Calu3 (cell line): ENCODE measurements at places on chromosomes 16 and 17.

DNA sequence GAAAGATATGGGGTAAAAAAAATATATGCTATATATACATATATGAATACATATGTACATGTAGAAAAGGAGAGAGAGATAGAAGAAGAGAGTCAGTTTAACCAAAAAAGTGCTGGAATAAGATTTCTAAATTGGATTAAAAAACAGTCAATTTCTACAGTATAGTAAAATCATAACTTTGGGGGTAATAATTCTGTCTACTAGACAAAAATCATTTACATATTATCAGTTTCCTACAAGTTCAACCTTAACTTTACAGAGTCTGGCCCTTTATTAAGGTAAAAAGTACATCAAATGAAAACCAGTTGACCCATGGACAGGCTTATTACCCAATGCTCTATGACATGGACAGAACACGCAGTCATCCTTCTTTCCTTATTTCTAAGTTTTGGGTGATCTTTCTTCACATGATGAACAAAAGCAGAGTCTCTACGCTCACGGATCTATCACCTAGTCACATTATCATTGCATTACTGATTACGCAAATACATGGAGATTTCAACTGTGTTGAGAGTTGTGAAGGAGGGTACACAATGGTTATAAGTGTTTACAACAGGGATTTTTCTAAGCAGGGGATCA, 63.9 kb upstream of the SMIM36 start:
- no peak for DNase-seq

DNA sequence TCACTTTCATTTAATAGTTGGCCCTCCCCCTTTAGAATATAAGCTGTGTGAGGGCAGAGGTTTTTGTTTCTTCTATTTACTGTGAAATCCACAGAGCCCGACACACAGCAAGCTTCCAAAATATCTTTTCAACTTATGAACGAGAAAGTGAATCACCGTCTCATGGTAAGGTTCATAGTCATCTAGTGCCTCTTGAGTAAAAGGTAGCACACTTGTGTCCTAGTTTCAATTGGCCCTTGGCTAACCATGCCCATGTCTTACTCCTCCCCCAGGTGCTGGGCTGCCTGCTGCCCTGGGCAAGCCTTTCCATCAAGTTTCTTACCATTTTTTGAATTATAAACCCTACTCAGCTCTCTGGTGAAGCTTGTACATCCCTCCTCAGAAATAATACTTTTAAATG, 12.4 kb upstream of the GP2 start:
- DNase-seq = no peak

GRCh38 chr16:47574091-47575054, 113.2 kb downstream of the PHKB start:
- peak; percentile 12 for DNase-seq

DNA sequence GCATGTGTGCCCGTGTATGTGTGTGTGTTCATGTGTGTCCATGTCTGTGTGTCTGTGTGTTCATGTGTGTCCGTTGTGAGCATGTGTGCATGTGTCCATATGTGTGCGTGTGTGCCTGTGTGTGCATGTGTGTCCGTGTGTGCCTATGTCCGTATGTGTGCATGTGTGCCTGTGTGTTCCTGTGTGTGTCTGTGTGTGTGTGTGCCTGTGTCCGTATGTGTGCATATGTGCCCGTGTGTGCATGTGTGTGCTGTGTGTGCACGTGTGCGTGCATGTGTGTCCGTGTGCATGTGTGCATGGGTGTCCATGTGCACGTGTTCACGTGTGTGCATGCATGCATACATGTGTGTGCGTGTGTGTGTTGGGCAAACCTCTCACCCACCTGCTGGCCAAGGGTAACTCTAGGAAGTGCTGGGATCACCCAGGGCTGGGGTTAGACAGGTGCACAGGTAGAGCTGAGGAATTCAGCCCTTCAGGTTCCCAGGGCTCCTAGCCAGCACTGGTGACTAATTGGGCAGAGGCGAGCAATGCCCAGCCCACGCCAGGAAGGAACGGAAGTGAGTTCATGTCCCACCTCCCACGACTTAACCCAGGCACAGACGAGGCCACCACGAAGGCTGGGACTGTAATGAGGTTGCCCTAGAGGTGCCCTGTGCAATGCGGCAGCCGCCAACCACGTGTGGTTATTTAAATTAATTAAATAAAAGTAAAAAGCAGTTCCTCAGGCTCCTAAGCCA, 8.2 kb upstream of the CSNK1D start:
- DNase-seq = peak; percentile 80

- DNase-seq = no peak
These were observed 150.6 kb downstream of the MSI2 start for GRCh38 chr17:57406981-57407286.

DNA sequence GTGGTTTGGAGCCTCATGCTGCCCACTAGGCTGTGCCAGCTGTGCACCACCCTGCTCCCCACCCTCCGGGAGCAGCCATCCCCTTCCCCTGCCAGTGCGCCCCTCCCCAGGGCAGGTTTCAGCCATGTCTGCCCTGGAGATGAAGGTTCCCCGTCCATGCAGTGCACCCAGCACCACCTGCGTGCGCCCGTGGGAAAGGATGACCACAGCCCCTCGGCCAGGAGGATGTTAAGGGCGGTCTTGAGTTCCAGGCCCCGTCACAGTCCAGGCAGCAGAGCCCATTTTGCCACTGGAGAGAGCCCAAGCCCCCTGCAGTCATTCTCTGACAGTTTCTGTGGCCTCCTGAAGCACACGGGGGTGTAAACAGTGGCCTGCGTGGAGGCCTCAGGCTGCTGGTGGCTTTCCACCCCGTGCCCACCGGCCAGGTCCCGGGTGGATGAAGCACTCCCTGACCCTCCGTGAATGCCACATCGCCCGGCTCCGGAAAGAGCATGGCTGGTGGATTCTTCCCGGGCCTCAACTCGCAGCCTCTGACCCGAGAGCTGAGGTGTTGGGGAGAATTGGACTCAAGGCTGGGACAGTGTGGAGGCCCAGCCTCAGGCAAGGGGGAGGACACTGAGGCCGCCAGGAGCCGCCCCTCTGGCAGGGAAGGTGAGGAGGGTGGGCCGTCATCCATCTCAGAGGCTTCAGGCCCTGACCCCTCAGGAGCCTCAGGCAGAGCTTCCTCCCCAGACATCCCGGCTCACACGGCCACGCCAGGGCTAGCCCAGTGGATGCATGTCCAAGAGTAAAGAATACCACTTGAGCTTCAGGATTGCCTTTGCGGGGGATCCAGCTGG, 69.7 kb upstream of the CHMP6 start:
- no peak for DNase-seq

DNA sequence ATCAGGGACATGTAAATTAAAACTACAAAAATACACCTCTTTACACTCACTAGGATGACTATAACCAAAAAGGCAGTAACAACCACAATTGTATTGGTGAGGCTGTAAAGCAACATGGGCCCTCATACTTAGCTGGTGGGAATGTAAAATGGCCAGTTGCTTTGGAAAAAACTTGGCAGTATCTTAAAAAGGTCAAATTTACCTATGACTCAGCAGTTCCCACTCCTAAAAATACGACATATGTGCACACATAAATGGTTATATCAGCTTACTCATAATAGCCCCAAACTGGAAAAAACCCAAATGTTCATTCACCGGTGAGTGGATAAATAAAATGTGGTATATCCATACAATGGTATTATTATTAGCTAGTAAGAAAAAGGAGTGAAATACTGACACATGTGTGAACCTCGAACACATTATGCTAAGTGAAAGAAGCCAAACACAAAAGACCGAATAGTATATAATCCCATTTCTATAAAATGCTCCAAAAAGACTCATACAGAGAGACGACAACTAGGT, 391.4 kb downstream of the NPIPA8 start:
- DNase-seq = no peak

GRCh38 chr16:23924128-23924527, 88.3 kb downstream of the PRKCB start:
- no peak for DNase-seq

- no peak for DNase-seq
These were observed 12.5 kb upstream of the SLC4A1 start for GRCh38 chr17:44280392-44280937.

DNA sequence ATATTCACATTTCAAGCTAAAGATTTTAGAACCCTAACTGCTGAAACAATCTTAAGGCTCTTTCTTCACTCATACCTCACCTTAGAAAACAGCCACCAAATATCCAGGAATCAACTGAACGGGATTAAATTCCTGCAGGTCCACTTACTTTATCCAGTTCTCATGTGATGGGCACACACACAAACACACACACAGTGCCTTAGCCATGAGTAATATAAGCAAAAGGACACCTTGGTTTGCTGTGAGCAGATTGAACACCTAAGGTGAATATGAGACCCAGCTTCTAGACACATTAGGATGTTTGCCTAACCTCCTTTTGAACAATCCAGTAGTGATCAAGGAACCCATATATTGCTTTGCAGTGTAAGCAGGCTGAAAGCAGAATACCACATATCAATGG, 81.5 kb downstream of the TUBD1 start:
- no peak for DNase-seq

DNA sequence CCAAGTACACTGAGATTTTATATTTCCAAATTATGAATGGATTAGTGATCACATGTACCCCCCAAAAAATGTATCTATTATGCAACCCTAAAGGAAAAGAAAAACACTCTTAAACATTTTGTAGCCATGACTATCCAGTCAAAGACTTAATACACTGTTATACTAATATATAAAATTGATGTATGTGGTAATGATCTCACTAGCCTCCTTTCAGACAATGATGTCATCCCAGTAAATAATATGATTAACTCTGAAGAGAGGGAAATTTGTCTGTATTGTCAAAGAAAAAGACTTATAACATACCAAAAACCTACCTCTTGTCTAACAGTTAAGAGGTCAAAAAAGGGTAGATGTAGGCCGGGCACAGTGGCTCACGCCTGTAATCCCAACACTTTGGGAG, 80.7 kb downstream of the USP32 start:
- DNase-seq = no peak

DNA sequence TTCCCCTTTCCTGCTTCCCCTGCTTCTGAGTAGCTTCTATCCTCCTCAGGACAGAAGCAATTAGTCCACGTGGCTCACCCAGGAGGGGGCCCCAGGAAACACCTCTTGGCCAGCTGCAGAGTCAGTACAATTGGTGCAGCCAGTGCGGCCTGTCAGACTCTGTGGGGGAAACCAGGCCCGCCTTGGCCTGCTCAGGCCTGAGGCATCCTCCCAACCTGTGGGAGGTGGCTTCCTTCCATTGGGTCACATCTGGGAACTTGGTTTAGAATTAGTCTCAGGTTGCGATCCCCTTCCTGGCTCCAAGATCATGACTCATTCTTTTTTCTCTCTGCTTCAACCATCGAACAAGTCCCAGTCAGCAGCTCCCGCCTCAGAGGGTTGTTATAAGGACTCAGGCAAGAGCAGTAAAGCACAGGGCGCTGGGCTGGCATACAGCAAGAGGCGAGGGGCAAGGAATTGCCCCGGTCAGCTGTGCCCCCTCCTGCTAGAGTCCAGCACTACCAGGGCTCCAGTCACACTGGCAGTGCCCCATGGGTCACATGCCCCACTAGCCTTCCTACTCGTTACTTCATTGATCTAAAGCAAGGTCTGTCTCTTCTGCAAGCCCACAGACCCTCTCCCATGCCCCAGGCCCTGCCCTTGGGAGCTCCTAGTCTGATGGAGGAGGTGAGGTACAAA, 8.1 kb upstream of the EPX start:
- DNase-seq = no peak

GRCh38 chr16:794091-794822, 5.8 kb downstream of the CHTF18 start:
- no peak for DNase-seq

DNA sequence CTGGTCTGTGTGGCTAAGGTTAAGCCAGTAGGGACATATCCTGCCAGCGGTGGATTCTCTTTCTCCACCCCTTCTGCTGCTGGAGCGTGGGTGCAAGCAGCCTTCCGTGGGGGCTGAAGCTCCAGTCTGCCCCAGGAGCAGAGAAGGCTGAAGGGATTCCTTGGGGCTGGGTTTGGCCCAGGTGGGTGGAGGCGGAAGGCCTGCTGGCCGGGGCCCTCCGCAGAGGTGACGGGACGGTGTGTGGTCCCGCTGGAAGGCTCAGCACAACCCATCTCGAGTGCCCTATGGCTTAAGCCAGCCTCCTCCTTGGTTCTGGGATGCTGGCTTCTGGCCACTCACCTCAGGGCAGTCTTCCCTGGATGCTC, 13.1 kb downstream of the TIMM22 start:
- no peak for DNase-seq

GRCh38 chr17:44258811-44259351, 9.1 kb downstream of the SLC4A1 start:
- DNase-seq = no peak

GRCh38 chr17:1714980-1715802, 5.0 kb upstream of the TLCD2 start:
- DNase-seq = peak; percentile 89

DNA sequence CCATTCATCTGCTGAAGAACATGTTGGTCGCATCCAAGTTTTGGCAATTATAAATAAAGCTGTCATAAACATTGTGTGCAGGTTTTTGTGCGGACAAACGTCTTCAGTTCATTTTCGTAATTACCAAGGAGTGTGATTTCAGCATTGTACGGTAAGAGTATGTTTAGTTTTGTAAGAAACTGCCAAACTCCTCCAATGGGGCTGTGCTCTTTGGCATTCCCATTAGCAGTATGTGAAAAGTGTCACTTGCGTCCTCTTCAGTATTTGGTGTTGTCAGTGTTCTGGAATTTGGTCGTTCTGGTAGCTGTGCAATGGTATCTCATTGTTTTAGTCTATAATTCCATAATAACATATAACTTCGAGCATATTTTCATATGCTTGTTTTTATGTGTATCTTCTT, 120.9 kb downstream of the BCAS3 start:
- no peak for DNase-seq

DNA sequence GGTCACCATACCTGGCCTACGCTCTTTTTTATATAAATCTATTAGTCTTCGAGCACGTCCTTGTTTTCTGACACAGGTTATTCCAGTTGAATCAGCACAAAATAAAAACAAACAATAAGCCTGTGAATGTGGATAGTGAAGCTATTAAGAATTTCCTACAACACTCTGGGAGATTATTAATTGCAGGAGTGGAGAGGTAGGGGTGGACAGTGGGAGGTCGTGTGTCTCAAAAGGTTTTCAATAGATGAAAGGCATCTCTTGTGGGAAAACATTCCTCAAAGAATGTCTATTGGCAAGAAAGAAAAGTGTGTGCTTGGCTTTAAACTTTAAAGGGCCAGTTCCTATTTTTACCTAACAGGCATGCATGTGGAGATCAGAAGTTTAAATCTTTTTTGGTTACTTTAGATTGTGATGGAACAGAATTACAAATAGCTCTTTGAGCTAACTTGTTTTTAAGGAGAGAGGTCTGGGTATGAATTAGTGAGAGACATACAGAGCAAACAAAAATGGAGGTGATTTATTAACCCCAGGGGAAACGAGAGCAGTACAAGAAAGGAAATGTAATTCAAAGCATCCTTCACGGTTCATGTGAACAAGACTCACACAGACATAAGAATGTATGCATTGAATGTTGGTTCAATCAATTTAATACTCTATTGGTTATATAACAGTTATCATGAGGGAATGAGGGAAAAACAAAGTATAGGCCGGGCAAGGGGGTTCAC, 9.0 kb downstream of the SMYD4 start:
- DNase-seq = no peak
